ENCODE measurements at places on chromosomes 5 and 9.

GRCh38 chr9:82421498-82421897 is 432.9 kb downstream of the SPATA31D1 start:
- no peak for DNase-seq

DNA sequence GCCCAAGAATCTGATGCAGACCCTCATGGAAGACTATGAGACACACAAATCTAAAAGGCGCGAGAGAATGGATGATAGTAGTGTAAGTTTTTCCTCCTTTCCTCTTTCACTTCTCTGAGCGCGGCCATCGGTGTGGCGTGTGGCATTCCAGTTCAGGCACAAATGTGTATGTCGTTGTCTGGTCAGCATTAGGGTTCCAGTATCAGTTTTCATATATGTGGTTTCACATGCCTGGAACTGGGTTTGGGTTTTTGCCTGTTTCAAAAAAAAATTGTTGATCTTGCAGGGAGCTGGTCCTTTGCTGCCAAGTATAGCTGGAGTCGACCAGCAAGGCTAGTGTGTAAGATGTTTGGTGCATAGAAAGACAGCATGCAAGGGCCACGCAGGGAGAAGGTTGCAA is 51.5 kb downstream of the C9orf152 start:
- DNase-seq = no peak

- no peak for DNase-seq
Observed at GRCh38 chr5:51392689-51393199, 9.5 kb downstream of the ISL1 start.

- DNase-seq = no peak
Observed at GRCh38 chr5:76384705-76385104, 18.4 kb upstream of the IQGAP2 start.

DNA sequence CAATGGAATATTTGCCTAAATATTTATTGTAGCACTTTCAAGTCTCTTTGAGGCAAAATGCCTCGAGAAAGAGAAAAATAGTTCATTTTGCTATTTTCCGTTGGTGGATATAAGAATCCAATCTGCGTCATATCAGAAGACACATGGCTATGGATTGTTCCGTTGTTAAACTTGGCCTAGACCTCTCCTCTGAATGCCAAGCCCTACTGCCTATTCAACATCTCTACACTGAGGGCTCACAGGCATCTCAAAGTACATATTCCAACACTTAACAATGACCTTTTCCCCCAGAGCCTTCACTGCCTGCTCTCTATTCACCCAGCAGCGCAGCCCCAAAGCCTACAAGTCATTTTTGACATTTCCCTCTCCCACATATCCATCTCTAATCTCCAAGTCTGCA is 350.1 kb downstream of the GLIS3 start:
- DNase-seq = no peak

- no peak for DNase-seq
Observed at GRCh38 chr5:43256261-43256966, 56.8 kb downstream of the HMGCS1 start.

- DNase-seq = no peak
Observed at GRCh38 chr5:158100373-158100888, 241.5 kb upstream of the CLINT1 start.

GRCh38 chr5:77851176-77852067 is 75.3 kb upstream of the TBCA start:
- peak; percentile 75 for DNase-seq

GRCh38 chr9:86585422-86586143 is 231.4 kb upstream of the TUT7 start:
- no peak for DNase-seq

DNA sequence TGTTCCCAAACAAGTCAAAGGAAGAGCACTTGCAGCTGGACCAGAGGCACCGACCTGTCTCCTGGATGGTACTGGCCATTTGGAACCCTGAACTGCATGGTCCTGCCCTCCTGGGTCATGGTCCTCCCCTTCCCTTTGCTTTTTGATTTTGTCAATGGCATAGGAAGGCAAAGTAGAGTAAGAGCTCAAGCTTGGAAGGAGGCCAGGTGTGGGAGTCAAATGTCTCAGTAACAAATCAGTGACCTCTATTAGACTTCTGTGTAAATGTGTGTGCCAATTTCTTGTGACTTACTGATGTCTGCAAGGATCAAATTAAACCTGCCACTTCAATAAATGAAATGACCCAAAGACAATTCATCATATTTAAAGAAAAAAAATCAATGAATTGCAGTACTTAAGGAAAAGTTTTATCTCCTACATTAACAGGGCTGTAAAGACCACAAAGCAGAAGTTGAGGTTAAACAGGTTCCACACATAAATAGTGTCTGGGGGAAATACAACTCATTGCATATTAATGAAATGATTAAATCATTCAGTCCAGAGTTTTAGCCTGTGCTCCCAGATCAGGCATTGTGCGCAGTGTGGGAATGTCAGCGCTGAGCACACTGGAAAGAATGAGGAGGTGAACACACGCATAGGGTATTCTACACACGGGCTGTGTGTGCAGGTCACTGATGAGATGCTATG is 32.7 kb downstream of the OSMR start:
- no peak for DNase-seq

DNA sequence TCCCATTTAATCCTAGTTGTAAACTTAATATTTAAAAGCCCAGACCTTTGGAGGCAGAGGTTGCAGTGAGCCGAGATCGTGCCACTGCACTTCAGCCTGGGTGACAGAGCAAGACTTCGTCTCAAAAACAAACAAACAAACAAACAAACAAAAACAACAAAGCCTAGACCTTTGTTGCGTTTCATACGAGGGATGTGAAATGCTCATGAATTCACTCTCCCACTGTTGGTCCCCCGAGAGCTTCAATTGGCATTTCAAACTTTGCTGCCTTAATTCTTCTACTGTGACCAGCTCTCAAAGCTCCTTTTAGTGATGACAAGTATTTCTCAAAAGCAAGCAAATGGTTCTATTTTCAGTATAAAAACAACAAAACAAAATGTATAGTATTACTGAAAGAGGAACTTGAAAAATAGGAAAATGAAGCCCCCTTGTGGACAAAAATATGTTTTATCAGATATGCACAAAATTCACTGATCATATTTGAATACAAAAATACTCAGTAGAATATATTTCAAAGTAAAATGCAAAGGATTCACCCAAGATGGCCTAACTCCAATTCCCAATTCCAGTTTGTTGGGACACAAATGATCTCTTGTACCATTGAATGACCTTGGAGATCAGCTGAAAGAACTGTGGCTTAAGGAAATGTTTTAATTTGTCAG is 140.4 kb downstream of the ESM1 start:
- no peak for DNase-seq

DNA sequence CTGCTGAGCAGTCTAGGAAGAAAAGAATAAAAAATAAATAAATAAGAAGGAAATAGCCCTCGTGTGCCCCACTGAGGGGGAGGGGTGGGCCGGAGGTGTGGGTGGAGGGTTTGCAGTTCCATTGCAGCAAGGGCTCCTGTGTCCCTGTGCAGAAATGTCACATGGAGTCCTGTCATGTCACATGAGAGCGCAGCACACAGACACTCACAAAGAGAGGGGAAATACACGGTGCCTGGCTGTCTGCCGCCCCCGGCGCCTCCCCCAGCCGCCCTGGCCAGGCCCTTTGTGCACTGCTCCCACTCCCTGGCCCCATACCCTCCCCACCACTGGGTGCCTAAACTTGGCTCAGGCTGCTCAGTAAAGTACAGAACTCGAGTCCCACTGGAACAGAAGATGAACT is 55.6 kb upstream of the SPTLC1 start:
- DNase-seq = no peak

- no peak for DNase-seq
Observed at GRCh38 chr9:112774006-112774996, 23.7 kb downstream of the SNX30 start.

- no peak for DNase-seq
Observed at GRCh38 chr5:163532171-163533084, 27.0 kb downstream of the MAT2B start.

DNA sequence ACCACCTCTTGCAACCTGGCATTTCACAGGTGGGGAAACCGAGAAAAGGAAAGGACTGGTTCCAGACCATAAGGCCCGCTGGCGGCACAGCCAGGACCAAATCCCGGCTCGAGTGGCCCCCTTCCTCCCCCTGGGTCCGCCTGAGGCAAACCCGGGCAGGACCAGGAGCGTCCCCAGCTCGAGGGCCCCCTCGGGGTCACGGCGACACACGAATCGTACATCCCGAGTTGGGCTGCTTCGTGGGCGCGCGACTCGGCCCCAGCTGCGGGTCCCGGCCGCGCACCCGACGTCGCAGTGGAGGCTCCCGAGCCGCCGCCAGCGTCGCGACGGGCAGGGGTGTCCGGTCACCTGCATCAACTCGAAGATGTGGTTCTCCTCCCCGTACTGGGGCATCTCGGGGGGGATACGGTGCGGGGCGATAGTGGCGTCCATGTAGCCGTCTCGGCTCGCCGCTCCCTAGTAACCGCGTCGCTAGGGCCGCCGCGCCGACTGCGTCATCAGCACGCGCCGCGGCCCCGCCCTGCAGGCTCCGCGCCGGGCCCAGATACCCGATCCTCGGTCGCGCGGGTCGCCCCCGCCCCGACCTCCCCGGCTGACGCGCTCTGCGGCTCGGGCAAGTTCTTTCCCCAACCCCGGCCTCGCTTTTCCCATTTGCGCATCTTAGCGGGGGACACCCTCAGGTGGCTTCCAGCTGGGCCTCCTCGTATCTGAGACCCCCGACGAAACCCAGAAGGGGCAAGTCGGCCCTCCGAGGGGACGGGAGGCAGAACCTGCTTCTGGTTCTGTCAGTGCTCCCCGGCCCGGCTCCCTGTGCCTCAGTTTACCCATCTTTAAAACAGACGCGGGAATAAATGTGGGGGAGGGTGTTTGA is at the start of gene AK8:
AK8 (minus strand) TSS at position 461 of the 871 bp plus-strand sequence; CDS start at position 432, 29 bp downstream.
- DNase-seq = peak; percentile 67

- no peak for DNase-seq
Observed at GRCh38 chr5:45093377-45093776, 284.6 kb downstream of the MRPS30 start.

GRCh38 chr5:91059409-91059808 is 323.7 kb downstream of the ARRDC3 start:
- no peak for DNase-seq

DNA sequence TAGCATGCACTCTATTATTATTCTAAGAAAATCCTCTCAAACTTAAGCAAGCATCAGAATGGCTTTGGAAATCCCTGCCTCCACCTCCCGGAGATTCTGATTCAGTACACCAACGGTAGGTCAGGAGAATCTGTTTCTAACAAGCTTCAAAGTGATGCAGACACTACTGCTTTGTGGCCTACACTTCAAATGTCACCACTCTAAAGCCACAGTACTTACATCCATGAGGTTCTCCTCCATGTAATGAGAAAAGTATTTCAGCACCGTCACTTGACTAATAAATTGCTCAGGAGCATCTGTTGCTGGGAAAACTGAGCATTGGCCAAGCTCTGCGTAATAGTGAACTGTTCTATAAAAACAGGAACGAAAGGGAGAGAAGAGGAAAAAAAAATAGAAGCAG is 4.8 kb downstream of the PLK2 start:
- no peak for DNase-seq

DNA sequence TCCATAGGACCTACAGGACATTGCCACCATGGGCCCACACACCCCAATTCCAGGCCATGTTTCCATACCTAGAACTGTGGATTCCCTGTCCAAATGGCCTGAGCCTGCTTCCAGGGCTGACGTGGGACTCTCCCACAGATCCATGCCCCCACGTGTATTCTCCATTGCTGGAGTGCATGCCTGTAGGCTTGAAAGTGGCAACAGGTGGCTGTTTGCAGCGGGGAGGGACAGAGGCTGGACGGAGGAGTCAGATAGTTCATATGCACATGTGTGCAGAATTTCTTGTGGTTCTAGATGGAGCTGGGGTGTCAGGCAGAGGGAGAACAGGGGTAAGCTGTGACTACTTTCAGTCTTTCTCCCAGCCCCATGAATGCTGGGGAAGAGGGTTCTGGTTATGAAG is 285.7 kb upstream of the ANKRD55 start:
- DNase-seq = no peak
